ENCODE measurements at places on chromosomes 3 and 15.

GRCh38 chr3:60707452-60708020 is 543.7 kb downstream of the FHIT start:
- DNase-seq: no peak

GRCh38 chr15:70633103-70633831 is 130.1 kb downstream of the UACA start:
- DNase-seq: no peak

GRCh38 chr15:58240191-58240932 is 102.2 kb downstream of the AQP9 start:
- no peak for DNase-seq

GRCh38 chr3:73950865-73951558 is 326.3 kb upstream of the PDZRN3 start:
- no peak for DNase-seq

DNA sequence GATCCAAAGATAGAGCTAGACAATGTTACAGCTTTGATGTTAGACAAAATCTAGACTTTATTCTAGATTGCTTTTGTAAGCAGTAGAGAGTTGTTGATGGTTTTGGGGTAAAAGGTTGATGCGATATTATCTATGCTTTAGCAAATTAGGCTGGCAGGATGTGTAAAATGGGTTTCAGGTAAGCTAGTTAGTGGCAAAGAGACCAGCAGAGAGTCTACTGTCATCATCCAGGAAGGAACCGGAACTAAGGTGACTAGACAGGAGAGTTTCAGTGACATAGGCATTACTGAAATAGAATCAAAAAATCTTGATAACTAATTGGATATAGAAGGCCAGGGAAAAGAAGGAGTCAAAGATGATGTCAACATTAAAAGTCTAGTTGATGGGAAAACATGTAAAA is 11.1 kb downstream of the OR5K2 start:
- no peak for DNase-seq

GRCh38 chr3:140695361-140696061 is 17.6 kb downstream of the TRIM42 start:
- DNase-seq: no peak

GRCh38 chr3:190001426-190001825 is 119.3 kb downstream of the P3H2 start:
- no peak for DNase-seq

GRCh38 chr15:82062479-82063454 is 16.9 kb upstream of the MEX3B start:
- no peak for DNase-seq

- no peak for DNase-seq
Observed at GRCh38 chr3:113193288-113193687, 18.1 kb upstream of the BOC start.

- DNase-seq: no peak
Observed at GRCh38 chr3:196222876-196223595, 6.7 kb downstream of the SLC51A start.

DNA sequence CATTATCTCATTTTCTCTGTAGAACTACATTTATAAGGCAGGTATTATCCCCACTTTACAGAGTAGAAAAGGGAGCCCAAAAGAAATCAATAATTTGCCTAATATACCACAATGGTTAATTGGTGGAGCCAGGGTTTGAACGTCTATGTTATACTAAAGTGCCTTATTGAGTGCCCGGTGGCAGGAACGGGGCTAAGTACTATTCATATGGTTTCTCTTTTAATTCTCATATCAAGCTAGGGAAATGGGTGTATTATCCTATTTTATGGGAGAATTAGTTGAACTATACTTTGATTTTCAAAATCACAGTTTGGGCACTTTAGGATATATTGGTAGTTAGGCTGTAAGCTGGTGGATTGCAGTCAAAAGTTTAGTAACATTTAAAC is 1.5 kb downstream of the CEP97 start:
- DNase-seq: no peak

DNA sequence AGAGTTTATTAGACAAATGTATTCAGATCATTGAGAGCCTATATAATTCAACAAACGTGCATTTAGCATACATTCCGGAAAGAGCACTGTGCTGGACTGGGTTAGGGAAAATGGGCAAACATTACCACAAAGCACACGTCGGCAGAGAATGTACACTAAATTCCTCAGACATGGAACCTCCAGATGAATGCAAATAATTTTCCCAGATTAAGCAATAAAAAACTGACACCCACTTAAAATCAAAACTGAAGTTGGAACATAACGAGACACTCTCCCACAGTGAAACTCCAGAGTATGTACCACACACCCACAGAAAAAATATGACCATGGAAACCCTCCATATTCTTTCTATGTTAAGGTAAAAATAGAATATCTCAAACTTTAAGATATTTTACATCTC is 4.8 kb downstream of the SECISBP2L start:
- no peak for DNase-seq

GRCh38 chr15:98503970-98504369 is 144.4 kb upstream of the IGF1R start:
- no peak for DNase-seq

- no peak for DNase-seq
Observed at GRCh38 chr3:122993124-122993978, 34.2 kb downstream of the SEMA5B start.

GRCh38 chr15:34994925-34995324 is 6.8 kb upstream of the ZNF770 start:
- DNase-seq: no peak

DNA sequence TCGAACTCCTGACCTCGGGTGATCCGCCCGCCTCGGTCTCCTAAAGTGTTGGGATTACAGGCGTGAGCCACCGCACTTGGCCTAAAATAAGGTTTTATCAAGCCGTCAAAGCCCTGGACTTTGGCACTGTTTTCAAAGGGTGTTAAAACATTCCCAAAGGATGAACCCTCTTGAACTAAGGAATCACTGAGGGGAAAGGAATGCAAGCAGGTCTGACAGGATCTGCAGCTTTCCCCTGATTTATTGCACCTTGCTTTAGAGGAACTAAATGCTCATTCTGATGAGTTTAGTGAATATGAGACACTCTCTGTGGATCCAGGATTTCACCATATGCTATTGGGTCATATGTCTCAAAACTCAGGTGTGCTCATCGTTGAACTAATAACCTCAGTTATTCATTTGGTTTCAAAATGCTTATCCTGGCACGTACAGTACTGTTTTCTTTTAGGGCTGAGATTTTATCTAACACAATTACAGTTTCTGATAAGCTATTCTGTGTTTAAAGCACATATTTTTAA is 63.0 kb upstream of the TSC22D2 start:
- no peak for DNase-seq

- no peak for DNase-seq
Observed at GRCh38 chr15:48722764-48723661, 77.5 kb upstream of the FBN1 start.

GRCh38 chr3:47503033-47503432 is 10.5 kb downstream of the ELP6 start:
- DNase-seq: no peak

DNA sequence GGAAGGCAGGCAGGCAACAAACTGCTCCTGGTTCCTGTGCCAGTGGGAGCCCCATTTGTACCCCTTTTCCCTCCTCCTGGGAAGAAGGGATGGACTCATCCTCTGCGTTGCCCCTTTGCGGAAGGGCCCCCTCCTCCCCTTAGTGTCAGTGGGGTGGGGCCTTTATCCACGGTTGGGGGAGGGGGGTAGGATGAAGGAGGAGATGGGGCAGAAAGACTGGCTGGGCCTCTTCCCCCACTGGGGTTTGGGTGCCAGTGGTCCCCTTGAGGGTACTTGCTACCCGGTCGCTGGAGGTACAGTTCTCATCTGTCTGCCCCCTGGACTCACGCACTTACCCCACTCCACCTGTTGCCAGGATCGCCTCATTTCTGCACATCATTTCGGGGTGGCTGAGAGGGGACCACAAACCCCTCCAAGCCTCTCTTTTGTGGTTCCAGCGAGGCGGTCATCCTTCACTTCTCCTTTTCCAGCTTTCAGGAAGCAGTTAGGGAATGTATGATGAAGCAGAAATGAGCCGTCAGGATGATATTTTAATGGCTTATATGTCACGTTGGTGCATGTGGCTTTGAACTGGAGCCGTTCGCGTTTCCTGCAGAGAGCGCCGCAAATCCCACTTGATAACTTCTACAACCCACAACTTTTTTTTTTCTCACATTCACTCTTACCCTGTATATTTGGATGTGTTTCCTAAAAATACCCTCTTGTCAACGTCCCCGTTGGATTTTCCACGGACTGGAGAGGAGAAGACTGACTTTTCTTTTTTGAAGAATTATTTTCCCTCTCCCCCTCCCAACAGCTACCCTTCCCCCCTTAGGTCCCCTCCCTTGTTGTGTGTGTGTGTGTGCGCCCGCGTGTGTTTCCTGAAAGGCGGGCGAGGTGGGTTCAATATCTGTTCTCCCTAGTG is at the start of gene ZIC4:
Gene ZIC4 (minus strand): TSS at position 516 of the 904 bp plus-strand sequence. CDS start 3,746 bp downstream, outside the sequence.
- DNase-seq: no peak
